ENCODE measurements at places on chromosomes 4 and X.

GRCh38 chr4:37653601-37654000 lies 32.6 kb downstream of the RELL1 start:
- no peak for DNase-seq

GRCh38 chrX:141469469-141469868 lies 115.1 kb downstream of the SPANXA1 start:
- peak; percentile 9 for DNase-seq

- no peak for DNase-seq
Measured at GRCh38 chr4:37797374-37797773, 29.1 kb upstream of the PGM2 start.

DNA sequence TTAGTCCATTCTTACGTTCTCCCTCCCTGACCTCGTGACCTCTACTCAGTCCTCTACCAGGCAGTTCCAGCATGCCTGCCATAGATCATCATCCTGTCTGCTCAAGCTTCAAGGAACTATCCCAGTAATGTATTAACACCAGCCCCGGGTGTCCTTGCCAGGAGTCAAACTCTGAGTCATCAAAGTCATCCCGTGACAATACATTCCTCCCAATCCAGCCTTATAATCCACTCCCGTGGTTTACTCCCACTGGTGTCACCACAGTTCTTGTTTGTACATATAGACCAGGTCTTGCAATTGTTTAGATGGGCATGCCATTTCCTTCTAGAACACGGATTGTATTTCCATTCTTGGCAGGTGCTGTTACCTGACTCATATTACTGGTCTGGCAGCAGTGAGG lies 68.7 kb upstream of the TAB3 start:
- DNase-seq: peak; percentile 38

DNA sequence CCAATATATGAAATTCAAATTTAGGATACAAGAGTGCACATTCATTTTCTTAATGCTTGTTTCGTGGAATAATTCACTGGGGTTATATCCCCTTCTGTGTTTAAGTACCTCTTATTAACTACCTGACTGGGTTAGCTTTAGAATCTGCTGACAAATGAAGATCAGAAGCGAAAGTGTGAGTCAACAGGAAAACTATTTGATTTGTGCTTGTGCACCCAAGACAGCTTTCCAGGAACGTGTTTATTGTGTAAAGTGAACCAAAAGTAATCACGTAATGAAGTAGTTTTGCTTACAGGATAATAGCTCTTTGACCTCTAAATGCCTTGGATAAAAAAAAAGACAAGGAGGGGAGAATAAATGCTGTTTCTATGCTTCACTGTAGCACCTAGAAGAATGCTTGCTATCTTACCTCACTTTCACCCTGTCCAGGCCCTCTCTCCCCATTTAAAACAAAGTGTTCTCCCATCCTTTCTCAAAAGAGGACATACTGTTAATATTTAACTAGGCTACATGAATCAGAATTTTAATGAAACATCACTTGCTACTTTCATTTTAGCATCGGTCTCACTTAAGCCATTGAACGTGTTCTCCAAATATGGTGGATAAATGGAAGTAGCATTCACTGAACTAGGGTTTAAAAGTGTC lies 141.9 kb downstream of the THOC2 start:
- DNase-seq: no peak

GRCh38 chr4:107685740-107686139 lies 34.3 kb downstream of the PAPSS1 start:
- DNase-seq: no peak

GRCh38 chrX:21959362-21960051 lies 19.0 kb downstream of the SMS start:
- no peak for DNase-seq

DNA sequence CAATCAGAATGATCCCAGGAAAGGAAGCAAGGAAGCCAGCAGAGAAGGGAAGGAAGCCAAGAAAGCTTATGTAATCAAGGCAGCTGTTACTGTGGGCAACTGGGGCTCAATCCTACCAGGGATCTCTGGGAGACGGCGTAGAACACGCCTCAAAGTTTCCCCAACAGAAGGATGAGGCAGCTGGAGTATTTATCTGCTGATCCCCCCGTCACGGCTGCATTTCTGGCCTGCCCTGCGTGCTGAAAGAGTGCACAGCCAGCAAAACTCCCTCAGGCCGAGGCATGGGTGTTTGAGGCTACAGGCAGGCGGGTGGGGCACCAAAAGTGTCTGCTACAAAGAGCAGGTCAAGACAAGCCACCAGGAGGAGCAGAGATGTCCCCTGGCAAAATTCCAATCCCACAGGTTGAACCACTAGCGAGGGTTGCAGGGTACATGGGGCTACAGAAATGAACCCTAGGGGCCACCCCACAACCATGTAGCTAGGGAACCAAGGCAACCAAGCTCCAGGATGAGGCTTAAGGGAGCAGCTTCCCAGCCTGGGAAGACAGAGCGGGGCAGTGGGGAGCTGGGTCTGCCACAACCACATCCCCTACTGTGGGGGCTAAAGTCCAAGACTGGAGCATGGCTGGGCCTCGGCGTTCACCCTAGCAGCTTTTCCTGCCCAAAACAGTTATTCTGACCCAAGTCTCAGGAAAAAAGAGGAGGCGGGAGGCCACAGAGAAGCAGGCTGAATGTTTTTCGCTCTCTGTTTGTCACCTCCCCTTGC lies 113.4 kb downstream of the BCOR start:
- DNase-seq: peak; percentile 36

DNA sequence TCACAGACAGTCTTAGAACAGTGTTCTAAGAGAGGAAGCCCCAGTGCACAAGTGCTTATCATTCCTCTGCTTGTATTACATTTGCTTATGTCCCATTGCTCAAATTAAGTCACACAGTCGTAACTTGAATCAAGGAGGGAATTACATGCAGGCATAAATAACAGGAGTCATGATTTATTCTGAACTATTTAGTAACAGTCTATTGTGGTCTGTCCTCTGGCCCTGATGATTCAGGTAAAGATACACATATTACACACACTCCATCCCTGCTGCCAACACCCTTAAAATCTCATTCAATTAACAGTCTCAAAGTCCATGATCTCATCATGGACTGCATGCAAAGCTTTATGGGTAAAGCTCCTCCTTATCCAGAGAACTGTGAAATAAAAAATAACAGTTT lies 60.1 kb downstream of the GRIA2 start:
- DNase-seq: no peak

DNA sequence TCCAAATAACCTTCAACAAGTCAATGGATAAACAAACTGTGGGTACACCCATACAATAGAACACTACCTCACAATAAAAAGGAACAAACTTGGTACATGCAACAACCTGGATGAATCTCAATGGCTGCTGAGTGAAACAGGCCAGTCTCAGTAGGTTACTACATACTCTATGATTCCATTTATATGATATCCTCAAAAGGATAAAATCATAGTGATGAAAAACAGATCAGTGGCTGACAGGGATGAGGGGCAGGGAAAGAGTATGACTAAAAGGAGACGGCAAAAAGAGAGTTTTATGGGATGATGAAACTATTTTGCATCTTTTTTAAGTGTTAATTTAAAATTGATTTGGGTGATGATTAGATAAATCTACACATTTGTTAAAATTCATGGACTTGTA lies 15.9 kb downstream of the KLHL8 start:
- DNase-seq: no peak

DNA sequence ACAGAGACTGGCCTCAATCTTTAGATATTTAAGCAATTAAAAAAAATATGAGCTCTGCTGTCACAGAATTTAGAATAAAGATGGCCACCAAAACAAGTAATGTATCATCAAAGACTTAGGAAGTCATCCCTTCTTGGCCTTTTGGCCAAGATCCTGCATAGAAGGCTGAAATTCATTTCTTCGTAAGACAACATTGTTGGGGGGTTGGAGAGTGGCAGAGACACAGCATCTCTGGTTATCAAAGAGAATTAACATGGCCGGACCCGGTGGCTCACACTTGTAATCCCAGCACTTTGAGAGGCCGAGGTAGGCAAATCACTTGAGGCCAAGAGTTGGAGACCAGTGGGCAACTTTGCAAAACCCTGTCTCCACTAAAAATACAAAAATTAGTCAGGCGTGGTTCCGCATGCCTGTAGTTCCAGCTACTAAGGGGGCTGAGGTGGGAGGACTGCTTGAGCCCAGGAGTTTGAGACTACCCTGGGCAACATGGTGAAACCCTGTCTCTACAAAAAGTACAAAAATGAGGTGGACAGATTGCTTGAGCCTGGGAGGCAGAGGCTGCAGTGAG lies 4.0 kb downstream of the PPM1K start:
- no peak for DNase-seq

- DNase-seq: no peak
Measured at GRCh38 chr4:72186714-72187113, 154.9 kb downstream of the NPFFR2 start.

GRCh38 chr4:189032606-189033338 lies 893.5 kb downstream of the TRIML1 start:
- DNase-seq: no peak

- peak; percentile 57 for DNase-seq
Measured at GRCh38 chr4:88791274-88791673, 93.6 kb upstream of the NAP1L5 start.

DNA sequence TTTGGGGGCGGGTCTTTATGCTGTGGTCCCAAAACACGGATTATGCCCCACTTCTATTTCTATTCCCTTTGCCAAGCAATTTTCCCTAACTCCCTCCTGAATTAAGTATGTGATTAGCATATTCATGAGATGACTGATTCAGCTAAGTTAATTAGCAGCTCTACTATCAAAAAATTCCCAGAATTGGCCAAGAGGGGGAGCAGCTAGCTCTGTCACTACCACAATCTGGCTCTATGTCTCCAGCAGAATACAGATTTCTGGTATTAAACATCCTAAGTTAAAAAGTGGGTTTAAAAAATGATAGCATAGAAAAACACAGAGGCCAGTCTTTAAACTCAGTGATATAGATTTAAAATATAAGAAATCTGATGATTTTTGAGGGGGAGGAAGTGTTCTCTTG lies 80.3 kb downstream of the GPC4 start:
- DNase-seq: peak; percentile 48

GRCh38 chr4:82569076-82569475 lies 7.3 kb upstream of the TMEM150C start:
- DNase-seq: no peak

DNA sequence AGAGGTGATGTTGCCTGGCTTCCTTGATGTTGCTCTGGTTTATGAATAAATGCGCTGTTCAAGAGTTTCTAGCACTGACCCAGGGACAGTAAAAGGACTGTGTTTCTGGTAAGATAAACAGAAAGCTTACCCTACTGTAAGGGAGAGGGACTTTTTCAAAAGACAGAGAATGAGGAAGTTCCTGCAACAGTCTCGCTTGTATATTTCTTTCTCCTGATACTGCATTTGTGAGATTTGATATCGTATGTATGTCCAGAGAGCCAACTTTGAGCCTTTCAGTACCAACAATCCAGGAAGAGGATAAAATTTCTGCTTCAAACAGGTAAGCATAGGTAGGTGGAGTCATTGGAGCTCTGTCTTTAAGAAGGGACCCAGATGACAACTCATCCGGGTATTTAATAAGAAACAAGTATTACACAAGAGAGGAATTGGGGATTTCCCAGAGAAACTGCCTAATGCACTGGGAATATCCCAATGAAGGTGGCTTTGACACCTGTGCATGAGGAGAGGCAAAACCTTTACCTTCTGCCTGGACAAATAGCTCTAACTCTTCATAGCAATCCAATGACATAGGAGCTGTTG lies 773 bp downstream of the DAPP1 start:
- DNase-seq: no peak

DNA sequence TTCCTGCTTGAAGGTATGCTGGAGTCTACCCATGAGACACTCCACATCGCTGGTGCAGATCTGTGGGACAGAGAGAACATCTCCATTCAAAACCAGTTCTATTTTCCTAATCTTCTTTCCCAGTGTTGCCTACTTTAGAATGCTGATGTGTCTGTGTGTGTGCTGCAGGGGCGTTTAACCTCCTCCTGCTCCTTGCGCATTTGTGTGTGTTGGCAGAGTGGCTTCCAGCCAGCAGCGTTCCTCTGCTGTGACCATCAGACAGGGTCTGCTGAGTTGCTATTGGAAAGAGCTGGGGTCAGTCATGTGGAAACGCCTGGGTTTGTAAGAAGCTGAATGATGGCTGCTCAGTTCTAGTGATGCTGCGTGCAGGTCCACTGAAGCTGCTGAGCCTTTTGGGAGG lies 223.6 kb downstream of the RBMX2 start:
- DNase-seq: no peak

GRCh38 chrX:31376408-31377022 lies 304.7 kb upstream of the FTHL17 start:
- no peak for DNase-seq

DNA sequence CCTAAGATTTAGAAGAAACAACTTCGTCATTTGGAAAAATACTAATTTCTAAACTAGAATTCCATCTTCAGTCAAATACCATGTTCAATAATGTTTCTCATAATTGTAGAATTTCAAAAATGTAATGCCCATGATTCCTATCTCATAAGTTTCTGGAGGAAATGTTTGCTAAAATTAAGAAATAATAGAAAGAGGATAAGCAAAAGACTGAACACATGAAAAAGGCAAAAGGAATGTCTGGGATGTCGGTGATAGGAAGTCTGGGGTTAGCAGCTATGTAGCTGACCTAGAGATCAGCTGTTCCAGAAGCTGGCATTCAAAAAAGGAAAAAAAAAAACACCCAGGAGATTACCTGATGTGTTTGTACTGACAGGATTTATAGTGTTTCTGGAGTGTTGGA lies 18.9 kb upstream of the PCDH10 start:
- peak; percentile 58 for DNase-seq

DNA sequence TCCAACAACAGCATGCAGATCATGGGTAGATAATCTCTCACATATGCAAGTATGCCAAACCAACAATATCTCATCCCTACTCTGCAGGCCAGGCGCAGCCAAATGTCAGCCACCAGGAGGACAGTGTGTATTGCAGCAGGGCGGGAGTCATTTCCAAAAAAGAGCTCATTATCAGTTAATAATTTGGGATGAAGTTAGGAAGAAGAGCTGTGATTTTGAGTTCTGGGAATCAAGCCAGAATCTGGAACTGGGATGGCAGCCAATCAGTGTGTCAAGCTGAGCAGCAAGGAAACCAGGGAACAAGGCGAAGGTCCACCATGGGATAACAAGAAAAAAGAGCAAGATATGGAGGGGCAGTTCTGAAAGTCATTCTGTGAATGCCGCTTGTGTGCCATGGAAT lies 88.2 kb upstream of the CAMK2D start:
- DNase-seq: peak; percentile 73

DNA sequence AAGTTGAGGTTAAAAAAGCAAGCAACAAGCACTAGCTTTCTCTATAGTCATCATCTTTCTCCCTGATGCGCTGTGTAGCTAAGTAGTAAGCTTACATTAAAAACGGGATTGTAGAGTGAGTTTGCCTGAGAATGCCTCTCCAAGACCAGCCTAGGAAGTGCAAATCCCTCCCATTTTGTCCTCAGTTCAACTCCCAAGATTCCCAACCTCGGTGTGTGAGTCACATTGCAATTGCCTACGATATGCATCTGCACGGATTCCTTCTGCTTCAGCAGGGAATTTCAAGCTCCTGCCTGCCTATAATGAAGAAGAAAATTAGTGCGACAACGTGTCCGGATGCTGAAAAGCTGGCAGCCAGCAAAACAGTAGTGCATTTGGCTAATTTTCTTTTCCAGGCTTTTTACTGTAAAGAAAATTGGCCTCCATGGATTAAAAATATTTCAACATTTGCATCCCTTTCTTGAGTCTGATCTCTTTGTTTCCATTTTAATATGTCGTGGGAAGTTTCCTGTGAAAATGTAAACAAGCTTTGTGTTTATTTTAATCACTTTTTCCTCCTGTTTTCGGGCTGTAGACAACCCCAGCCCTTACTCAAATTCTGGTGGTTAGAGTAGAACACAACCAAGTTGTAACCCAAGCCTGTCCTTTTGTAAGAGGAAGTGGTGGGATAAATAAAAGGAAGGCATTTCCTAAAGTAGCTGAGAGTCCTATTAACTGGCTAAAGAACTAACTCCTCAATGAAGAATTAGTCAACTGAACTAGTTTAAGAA lies 58.4 kb upstream of the TET2 start:
- DNase-seq: peak; percentile 87

All from fibroblast of skin of scalp (primary cell).